Activated CD8-positive, alpha-beta memory T cell treated with anti-CD3 and anti-CD28 coated beads for 48 hours (primary cell): ENCODE measurements at places on chromosomes 1 and 21.

GRCh38 chr1:112256411-112256810, 139.6 kb upstream of the CTTNBP2NL start:
- no peak for DNase-seq

DNA sequence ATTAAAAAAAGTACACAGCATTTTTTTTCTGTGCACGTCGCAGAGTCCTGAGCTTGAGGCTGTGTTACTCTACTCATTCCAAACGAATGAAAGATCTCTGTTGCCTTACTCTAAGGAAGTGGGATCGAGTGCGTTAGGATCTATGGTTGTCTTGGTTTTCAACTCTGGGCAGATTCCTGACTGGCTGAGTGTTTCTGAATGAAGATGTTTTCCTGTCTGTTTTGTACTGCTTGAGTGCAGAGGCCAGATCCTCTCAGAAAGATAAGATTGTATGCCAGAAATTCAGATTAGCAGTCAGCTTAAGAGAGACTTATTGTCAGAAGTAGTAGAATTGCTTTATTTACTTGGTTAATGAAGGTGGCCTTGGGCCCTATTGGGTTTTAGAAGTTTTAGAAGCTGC, 14.0 kb downstream of the PLA2G2E start:
- DNase-seq: no peak

GRCh38 chr1:59156051-59156450, 140.8 kb upstream of the FGGY start:
- DNase-seq: no peak

DNA sequence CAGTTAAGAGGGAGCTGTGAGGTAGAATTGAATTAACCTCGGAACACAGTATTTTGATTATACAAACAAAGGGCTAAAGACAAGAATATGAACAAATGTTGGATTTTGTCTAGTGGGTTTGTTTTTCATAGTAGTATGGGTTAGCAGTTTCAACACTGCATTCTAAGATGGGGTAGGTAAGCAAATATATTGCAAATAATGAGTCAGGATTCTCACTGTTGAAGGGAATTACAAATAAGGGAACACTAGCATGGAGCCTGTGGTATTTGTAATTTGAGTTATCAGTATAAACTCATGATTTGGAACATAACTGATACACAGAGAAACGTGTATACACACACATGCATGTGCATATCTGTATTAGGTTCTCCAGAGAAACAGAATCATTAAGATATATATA, 44.5 kb downstream of the CD55 start:
- no peak for DNase-seq

DNA sequence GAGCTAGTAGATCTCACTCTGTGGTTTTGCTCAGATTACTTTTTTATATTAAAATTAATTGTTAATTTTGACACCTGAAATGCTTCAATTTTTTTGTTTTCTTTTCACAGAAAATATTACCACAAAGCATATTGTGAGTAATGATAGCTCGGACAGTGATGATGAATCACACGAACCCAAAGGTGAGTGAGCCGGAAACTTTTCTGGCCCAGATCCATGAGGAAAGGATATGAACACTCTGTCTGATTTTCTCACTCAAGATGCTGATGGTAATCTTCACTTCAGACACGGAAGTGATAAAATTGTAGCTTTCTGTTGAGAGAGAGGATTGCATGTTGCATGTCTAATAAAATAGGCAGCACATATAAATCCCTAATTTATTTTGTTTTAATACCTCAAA, 121.8 kb downstream of the PLA2G4A start:
- DNase-seq: no peak

DNA sequence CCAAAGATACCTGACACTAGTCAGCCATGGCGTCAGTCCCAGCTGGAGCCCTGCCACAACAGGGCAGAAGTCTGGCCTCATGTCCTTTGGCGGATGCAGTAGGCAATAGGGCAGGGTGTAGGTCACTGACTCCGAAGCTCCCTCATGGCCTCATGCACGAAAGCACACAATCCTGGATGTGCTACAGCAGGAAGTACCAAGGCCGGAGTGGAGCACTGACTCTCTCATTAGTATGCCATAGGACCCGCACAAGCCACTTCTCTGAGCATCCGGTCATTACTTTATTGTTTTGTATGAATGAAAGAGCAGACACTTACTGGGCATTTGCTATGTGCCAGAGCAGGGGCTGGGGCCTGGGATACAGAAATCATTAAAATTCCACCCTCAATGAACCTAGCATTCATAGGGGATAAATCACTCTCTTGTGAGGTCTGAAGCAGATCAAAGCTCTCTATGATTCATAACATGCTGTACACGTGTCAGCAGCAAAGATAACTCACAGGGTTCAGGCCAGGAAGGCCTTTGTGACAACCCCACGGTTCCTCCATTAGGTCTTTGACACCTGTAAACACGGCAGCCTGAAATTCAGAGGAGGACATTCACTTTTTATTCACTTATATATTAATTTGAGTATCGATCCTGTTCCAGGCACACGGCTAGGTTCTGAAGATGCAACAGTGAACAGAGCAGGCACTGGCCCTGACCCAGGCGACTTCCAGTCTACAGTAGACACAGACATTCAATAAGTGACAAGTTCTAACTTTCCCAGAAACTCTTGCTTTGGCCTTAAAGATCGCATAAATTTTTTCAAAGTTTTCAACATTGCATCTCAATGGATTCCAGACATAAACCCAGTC, 357.9 kb upstream of the USP24 start:
- no peak for DNase-seq

DNA sequence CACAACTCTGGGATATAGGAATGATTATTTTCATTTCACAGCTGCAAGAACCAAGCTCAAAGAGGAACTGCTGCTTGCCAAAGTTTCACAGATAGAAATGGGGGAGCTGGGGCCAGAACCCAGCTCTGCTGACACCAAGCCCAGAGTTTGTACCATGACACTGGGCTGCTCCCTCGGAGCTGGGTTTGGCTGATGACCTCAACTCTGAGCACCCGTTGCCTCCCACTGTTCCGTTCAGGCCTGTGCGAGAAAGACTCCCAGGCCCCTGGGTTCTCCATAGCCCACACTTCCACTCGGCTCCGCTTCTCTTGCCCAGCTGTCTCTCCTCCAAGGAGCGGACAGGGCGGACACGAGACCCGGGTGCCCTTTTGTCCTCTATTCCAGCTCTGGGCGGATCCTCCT, 55.2 kb downstream of the NGF start:
- no peak for DNase-seq
